Urinary bladder (tissue), 4 donors: ENCODE measurements at places on chromosomes 4 and X.

GRCh38 chr4:123675567-123675966 lies 279.0 kb downstream of the SPRY1 start:
- no peak for DNase-seq

DNA sequence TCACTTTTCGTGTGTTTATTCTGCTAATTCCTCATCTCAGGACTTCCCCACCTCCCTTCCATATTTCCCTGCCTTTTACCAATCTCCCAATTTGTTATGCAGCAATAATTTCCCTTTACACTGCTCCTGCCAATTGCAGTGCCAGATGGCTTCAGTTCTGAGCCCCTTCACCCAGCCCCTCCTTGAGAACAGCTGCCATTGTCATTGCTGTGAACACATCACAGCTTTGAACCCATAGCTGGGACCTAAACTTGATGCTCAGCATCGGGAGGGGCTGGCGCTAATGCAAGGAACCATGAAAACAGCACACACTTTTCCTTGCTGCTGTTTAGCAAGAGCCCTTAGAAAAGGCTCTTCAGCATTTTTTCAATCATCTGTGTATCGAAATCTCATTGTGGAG lies 104.9 kb downstream of the ALPK1 start:
- no peak for DNase-seq

DNA sequence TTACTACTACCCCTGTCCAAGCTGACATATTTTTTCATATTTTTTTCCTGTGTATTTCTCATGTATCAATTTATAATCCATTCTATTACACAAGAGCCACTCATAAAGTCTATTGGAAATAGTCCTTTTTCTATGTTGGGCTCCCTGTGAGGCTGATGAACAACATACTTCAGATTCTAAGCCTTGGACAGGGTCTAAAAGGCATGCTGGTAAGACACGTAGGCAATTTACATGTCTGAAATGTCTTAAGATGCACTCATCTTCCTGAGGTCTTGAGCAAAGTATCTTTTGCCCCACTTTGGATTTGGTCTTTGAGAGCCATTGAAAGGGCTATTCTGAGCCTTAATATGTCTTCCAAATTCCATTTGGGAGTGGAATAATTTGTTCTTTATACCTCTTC lies 31.8 kb downstream of the OCIAD1 start:
- no peak for DNase-seq

DNA sequence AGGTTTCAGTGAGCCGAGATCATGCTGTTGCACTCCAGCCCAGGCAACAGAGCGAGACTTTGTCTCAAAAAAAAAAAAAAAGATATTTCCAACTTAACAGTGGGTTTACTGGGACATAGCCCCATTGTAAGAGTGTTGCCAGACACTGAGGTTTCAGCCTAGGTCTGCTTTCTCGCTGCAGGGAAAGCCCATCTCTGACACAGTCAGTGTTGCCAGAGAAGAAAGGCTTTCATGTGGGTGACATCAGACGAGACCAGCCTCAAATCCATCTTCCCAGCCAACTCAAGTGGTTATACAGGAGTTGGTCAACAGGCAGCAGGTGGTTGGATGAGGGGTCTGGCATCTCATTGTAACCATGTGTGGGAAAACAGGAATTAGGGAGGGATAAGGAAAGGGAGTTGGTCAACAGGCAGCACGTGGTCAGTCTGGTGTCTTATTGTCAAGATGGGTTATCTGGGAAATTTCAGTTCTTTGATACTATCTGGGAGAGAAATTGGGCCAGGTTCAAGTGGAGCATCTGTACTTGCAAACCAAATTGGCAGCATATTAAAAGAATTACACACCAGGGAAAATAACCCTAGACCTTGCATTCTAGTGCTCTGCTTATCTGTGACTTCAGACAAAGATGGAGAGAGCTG lies 41.1 kb downstream of the NELFA start:
- no peak for DNase-seq

GRCh38 chrX:54786967-54787366 lies 11.1 kb downstream of the ITIH6 start:
- no peak for DNase-seq

DNA sequence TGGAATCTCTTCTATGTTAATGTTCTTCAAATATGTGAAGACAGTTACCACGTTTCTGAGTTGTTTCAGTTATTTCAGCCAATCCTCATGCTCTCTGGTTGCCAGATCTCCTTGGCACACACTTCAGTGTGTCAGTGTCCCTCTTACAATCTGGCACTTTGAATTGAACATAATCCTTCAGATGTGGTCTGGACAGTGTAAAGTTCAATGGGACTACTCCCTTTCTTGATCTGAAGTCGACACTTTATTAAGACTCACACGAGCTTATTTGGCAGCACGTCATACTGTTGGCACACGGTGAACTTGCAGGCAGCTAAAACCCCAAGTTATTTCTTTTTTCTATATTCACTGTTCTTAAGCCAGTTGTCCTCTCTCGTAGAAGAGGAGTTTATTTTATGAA lies 28.2 kb downstream of the ARSJ start:
- peak; percentile 53 for DNase-seq

DNA sequence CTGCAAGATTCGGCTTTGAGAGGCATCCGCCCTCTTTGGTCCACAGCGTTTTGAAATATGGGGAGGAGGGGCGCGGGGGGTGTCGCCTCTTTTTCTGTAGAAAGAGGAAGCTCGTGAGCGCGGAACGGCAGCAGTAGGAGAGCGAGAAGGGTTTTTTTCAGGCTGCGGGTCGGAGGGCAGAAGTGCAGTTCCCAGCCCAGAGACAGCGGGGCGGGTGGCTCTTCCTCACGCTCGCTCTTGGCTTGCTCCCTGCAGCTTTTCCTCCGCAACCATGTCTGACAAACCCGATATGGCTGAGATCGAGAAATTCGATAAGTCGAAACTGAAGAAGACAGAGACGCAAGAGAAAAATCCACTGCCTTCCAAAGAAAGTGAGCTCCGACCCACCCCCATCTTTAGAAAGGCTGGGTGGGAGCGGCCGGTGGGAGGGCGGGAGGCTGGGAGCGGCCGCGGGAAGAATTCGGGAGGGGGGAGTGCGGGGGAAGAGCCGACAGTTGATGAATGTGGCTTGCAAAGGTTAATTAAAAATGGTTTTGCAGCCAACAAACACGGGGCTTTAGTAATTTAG lies 1.2 kb downstream of the TMSB4X start:
- DNase-seq, result no peak

- DNase-seq, result no peak
These were observed 620.7 kb downstream of the SPRY1 start for GRCh38 chr4:124017185-124017785.

DNA sequence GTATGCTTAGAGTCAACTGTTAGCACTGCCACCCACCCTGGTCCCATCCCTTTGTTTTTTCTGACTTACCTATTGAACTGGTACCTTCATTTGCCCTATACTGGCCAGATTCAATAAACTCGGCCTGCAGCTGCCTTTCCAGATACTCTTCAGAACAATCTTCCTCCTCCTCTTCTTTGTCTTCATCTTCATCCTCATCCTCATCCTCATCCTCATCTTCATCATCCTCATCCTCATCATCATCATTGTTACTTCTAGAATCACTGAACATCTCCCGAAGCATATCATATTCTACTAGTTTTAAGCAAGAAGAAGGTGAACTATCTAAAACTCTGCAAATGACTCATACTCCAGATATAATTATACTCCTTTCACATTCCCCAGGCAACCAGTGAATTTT lies 14.9 kb downstream of the TAF7L start:
- DNase-seq, result no peak

DNA sequence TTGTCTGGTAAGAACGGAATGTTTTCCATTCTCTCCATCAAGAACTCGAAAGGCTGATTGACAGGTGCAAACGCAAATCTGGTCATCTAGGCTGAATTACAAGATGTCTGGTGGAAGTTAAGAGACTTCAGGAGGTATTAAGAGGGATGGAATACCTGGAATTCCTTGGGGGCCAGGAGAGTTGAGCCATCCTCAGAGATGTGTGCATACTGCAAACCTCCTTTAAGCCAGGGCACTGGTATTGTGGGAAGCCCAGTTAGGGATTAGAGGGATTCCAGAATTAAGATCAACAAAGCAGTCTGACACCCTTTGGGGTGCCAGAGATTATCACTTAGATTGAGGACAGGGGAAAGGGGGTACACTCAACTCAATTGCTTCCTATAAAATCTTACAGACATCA lies 151.4 kb downstream of the VCX3A start:
- DNase-seq, result no peak

DNA sequence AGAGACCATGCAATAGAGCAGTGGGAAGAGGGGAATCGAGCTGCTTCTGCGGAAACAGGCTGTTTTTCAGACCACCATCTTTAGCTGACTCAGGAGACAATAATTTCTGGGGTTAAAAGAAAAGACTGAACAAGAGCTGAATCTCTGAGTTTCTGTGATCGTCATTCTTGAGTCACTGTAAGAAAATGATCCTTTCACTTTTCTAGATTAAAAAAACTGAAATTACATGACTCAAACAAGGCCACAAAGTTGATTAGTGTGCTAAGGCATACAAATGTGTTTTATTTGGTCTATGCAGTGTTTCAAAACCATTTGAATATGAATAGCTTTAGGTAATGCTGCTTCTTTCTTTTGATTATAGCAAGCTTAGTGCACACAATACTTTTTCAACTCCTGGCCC lies 194.4 kb upstream of the RPL34 start:
- DNase-seq, result no peak
